ENCODE measurements at places on chromosomes 12 and 14.

DNA sequence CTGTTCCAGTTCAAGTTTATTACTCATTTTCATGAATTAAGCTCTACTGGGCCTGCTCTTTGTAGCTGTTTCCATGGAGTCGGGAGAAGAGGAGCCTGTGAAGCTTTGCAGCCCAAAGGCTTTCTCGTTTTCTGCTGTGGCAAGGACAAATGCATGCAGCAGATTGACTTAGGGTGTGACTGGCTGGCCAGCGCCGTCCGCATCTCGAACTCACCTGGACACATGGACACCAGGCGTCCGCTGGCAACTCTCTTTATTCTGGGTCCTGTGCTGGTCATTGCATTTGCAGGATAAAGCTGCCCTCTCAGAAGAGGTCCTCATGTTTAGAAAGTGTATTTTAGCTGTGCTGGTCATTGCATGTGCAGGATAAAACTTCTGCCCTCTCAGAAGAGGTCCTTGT is 350.4 kb downstream of the TMEM121 start:
- DNase-seq: no peak

- DNase-seq: peak; percentile 68
Measured at GRCh38 chr14:58501214-58501816, 73.8 kb downstream of the KIAA0586 start.

DNA sequence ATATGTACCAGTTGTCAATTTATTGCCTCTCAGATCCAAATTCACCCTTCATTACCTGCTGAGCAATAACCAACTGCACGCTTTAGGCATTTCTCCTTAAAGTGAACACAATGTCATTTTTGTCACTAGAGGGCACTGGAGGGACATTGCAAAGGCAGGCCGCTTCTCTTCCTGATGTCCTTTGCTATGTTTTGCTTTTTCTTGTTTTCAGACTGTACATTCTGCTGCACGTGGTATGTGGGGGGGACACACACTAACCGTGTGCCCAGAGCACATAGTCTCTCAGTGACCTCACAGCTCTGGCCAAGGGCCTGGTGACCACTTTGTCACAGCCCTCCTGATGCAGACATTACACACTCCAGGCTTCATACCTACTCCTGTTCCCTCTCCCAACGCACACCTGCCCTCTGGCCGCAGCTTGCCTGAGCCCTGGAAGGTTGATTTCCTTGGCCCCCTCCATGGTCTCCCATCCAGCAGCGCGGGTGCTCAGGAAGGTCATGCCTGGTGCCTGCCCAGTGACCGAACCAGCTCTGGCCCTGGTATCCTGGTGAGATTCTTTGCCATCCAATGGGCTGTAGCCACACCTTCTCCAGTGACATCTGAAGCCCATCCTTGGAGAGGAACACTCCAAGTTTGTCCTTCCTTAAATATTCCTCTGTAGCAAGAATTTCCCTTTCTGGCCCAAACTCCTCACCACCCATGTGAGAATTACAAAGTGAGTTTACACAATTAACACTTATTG is 39.9 kb downstream of the MYO1H start:
- peak; percentile 50 for DNase-seq

DNA sequence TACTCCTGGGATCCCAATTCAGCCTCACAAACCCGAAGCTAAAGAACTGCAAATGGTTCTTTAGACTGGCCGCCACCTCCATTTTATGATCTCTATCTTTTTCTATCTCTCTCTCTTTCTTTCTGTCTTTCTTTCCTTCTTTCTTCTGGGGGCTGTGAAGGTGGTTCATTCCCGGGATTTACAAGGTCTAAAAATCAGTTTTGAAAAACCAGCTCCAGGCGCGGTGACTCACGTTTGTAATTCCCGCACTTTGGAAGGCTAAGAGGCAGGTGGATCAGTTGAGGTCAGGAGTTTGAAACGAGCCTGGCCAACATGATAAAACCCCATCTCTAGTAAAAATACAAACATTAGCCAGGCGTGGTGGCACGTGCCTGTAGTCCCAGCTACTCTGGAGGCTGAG is 67.2 kb upstream of the VASH1 start:
- DNase-seq: no peak

GRCh38 chr14:105026802-105027563 is 6.1 kb upstream of the CDCA4 start:
- peak; percentile 41 for DNase-seq

- DNase-seq: no peak
Measured at GRCh38 chr14:68389943-68390342, 402.9 kb downstream of the ZFP36L1 start.

GRCh38 chr12:28640519-28640918 is 450.3 kb downstream of the CCDC91 start:
- no peak for DNase-seq

GRCh38 chr14:104781271-104782077 is 14.1 kb downstream of the AKT1 start:
- no peak for DNase-seq

- peak; percentile 51 for DNase-seq
Measured at GRCh38 chr12:122862872-122863701, 27.8 kb downstream of the HIP1R start.

DNA sequence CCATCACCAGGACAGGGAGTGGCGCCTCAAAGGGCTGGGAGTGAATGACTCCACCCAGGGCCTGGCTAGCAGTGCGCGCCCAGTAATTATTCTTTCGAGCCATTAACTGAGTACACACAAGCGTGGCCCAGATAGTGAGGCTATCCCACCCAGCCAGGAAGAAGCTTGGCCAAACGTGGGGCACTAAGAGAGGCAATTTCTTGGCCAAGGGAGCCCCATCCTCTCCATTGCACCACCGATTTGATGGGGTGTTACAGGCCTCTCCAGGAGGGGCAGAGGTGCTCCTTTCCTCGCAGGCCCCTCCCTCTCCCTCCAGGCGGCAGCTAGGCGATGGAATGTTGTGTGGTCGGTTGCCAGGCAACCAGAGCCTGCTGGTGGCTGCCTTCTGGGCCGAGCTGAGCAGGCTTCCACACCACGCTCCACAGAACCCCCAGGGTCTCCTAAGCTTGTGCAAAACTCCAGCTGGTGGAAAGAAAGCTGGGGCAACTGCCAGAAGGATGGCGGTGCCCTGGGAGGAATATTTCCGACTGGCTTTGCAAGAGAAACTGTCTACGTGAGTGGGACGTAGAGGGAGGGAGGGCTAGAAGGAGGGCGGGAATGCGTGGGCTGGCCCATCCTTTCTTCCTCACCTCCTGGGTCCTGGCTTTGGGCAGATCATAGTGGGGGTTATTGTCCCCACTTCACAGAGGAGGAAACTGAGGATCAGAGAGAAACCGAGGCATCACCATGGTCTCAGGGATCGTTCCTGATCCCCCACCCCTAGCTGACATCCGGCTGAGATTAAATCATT is at the start of gene CFAP73:
CFAP73 (plus strand) TSS at position 364 of the 790 bp plus-strand sequence; CDS start at position 498, 134 bp downstream.
- DNase-seq: peak; percentile 65

DNA sequence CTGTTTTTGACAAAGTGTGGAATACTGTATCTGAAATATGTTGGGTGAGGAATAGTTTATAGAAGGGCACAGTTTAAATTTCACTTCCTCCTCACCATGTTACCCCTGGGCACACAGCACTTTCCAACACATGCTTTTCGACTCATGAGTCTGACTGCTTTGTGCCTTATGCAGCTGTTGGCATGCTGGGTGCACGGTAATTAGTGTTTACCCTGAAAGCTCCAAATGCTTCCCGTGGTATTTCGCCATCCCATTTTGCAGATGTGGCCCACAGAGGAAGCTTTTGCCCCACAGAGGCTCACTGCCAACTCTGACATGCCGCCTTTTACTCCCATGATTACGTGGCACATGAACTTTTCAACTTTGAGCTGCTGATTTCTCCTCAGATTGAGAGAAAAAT is 168.6 kb downstream of the PRKCH start:
- no peak for DNase-seq

DNA sequence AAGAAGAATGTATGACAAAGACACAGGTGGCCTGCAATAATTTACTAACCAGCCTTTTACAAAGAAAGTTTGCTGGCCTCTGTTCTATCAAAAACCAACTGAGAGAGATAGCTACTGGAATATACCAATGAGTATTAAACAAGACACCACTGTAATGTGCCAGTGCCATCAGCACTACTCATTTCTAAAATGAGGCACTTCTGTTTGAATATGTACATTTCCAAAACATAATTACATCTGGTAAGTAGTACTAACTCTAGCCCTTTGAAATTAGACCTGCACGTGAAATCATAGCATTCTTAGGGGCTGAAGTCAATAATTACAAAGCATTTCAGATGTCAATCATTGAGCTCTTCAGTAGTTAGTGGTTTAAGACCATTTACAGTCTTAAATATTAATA is 6.9 kb upstream of the SYCP3 start:
- DNase-seq: no peak

GRCh38 chr14:89007906-89008305 is 183.5 kb downstream of the TTC8 start:
- DNase-seq: no peak

DNA sequence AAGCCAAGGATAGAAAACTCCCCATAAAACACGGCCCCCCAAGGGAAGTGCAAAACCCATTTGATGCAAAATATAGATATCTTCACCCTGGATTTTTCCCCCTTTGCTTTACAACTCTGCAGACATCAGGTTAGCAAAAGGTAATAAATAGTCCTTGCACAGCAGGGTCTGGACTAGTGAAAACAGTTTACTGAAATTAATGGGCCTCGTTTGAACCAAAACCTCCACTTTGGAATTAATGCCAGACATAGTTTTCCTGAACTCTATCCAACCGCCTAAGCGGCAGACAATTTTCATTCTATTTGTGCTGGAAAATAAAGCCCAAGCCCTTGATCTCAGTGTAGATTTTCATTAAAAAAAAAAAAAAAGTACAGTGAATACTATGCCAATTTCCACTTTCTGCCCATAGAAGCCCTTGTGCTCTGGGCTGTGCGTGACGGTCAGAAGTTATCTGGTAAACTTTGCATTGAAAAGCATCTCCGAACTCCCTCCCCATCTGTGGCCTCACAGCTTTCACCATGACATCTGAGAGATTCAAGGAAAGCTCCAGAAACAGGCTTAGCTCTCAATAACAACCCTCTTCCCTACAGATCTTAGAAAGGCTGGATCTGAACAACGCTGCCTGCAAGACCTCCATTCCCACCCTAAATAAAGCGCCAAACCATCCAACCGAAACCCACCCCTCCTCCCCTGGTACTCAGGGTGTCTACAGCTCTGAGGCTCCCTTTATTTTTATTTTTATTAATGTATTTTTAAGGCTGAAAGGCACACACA is 11.0 kb upstream of the IRF2BPL start:
- DNase-seq: peak; percentile 58

DNA sequence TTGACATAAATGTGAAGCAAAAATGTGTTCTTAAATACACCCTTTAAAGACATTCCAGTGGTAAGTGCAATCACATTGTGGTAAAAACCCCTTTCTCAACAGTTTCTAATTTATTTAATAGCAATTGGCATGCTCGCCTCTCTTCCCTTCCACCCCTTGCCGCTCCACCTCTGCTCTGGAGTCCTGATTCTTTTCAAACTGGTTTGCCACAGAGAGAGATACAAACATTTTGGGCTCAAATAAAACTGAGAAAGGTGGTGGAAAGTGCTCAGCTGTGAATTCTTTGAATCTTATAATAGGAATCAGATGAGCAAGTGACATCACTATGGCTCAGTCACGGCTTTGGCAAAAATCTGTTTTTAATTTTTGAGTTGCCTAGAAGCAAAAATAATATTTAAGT is 993.9 kb downstream of the GALC start:
- DNase-seq: no peak

- DNase-seq: no peak
Measured at GRCh38 chr12:124213666-124214347, 81.1 kb upstream of the RFLNA start.

DNA sequence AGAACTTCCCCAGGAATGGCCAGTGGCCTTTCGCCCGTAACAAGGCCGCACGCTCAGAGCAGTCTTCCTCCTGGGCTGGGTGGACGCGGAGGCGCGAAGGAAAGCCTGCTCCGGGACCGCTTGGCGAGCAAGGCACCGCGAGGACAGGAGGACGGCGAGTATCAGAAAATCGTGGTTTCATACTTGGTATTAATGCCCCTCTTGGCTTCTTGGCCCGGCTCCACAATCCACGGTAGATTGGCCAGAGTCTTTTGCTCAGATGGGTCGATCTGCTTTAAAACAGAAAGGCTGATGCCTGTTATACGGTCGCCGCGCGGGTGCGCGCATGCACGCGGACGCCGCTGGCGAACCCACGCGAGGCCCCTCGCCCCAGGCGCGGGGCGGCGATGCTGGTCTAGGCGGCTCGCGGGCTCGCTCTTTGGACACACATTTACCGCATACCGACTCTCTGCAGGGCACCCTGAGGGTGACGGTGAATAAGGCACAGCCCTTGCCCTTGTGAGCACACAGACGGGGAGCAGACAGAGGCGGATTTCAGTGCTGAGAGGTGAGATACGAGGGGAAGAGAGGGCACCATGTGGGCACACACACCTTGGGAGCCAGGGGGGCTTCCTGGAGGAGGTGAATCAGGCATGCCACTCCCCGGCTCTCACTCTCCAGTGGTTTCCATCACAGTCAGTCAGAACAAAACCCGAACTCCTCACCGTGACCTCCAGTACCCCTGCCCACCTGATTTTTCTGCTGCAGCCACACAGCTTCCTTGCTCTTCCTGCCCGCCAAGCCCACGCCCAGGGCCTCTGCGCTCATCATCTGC is 100.7 kb downstream of the APAF1 start:
- no peak for DNase-seq

DNA sequence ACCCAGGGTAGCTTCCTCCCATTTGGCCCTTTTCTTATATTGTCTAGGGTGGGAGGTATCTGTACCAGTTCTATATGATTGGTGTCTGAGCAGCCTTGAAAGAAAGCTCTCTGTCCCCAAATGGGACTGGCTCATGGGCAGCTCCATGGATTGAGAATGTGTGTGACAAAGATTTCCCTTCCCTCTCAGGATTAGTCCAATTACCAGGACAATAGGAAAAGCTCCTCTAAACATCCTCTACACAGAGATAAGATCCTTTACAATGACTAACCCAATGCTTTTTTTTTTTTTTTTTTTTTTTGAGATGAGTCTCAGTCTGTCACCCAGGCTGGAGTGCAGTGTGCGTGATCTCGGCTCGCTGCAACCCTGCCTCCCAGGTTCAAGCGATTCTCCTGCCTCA is 112.1 kb downstream of the SLC35F4 start:
- no peak for DNase-seq

- DNase-seq: peak; percentile 44
Measured at GRCh38 chr12:81644503-81644902, 114.6 kb downstream of the PPFIA2 start.

DNA sequence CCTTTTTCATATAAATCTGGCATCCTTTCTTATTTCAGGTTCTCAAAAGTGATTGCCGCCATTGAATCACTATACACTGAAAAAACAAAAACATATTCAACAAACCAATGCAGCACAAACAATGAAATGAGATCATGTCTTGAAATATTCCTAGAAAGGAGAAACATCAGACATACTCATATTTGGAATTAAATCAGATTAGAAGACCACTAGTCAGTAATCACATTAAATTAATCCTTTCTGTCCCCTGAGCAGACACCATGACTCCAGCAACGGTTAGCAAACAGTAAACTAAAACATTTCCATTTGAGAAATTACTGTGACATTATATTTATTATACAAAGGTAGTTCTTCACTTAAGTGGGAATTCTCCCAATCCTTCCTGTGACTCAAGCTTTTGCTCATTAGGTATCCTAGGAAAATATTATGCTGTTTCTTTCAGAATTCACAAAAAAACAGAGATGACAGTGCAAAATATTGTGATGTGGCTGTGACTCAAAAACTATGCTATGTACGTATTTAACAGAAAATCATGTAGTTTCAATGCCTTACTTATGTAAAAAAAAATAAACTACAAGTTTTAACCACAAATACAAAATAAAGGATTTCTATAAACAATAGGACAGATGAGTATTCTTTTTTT is 29.7 kb downstream of the CPNE8 start:
- DNase-seq: no peak

Measured in NCI-H2081 (cell line).